MCF 10A (cell line): ENCODE measurements at places on chromosomes 11 and 22. TPM values are rescaled to one million over a fixed set of nuclear protein-coding genes. Genes with fewer than 3 reads are reported as not detected.

The MS4A15 gene
- total RNA-seq: not detected in 2 replicates

The PCSK7 gene
- total RNA-seq: 58.6 and 61.8 TPM in 2 replicates

GRCh38 chr11:75308116-75308515 lies 43.3 kb downstream of the ARRB1 start:
- DNase-seq: no peak

- DNase-seq: no peak
These were observed 71.2 kb upstream of the TP53AIP1 start for GRCh38 chr11:129013737-129014475.

GRCh38 chr11:6111673-6112072 lies 4.2 kb downstream of the OR56B4 start:
- no peak for DNase-seq

The GDPD5 gene
- total RNA-seq: 5.6 and 5.7 TPM in 2 replicates

The MB gene
- total RNA-seq: not detected in 2 replicates

- no peak for DNase-seq
These were observed 875 bp downstream of the TCP11L1 start for GRCh38 chr11:33040033-33040861.

- DNase-seq: peak; percentile 24
These were observed 42.7 kb downstream of the RTL6 start for GRCh38 chr22:44455151-44455962.

The MFNG gene
- 0.56 and 1.2 TPM in 2 replicates for total RNA-seq

The CABP4 gene
- total RNA-seq: not detected in 2 replicates

DNA sequence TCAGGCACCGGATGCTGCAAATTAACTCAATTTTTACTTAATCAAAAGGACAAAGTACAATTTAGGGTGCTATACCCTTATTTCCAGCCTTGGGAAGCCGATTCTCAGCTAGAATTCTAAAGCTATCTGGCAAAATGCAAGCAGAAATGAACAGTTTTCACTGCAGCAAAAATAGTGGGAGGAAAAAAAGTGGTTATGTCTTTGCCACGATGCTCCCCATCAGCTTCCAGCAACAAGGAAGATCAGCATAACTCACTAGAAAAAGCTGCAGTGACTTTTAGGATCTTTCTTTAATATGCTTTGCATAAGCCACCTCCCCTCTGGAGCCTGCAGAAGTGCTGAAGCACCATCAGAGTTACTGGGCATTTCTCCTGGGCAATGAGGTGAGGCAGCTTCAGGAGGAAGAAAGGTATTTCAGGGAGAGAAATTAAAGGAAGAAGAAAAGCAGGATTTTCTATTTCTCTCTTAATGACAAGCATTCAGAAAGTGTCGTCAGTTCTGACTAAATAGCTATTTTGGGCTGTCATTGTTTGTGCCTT lies 702.9 kb downstream of the DLG2 start:
- no peak for DNase-seq

DNA sequence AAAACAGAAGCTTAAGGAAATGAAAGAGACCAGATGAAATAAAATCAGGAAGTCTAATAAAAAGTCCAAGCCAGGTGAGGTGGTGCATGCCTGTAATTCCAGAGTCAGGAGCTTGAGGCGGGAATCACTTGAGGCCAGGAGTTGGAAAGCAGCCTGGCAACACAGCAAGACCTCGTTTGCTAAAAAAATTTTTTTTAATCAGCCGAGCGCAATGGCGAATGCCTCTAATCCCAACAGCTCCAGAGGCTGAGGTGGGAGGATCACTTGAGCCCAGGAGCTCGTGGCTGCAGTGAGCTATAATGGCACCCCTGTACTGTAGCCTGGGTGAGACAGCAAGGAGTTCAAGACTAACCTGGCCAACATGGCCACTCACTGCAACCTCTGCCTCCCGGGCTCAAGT lies 8.0 kb downstream of the RAB6A start:
- DNase-seq: peak; percentile 52

The HTR3B gene
- not detected in 2 replicates for total RNA-seq

GRCh38 chr22:50532824-50533796 lies 3.3 kb upstream of the TYMP start:
- no peak for DNase-seq

DNA sequence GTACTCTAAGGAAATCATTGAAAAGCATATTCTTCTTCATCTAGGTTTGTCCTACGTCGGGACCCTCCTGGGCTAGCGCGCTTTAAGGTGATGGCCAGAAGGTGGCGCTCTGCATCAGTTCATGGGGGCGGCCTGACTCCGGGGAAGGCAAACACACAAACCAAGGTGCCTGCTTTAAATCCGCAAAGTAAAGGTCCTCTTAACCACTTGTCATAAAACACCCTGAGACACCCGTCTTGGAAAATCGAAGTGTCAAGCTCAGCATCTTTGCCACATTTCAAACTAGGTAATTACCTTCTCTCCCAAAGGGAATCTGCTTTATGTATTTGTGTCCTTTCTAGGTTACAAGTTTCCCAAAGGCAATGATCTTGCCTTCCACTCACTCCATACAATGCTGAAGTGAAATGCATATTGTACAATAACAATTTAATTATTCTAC lies 33.9 kb downstream of the LMO2 start:
- DNase-seq: peak; percentile 80

DNA sequence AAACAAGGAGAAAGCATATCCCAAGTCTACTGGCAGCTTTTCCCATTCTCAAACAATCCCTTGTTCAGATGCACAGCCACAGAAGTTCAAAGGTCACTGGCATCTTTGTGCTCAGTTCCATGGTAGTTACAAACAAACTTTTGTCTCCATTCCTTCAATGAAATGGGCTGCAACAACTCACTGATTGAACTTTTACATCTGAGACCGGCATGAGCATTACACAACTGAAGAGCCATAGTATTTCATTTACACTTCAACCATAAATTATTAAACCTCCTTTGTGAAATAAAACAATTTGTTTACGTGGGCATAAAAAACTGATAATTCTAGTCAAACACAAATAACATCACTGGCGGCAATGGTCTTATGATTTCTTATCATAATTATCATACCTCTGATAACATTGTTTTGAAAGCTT lies 67.8 kb upstream of the ARHGAP32 start:
- no peak for DNase-seq

DNA sequence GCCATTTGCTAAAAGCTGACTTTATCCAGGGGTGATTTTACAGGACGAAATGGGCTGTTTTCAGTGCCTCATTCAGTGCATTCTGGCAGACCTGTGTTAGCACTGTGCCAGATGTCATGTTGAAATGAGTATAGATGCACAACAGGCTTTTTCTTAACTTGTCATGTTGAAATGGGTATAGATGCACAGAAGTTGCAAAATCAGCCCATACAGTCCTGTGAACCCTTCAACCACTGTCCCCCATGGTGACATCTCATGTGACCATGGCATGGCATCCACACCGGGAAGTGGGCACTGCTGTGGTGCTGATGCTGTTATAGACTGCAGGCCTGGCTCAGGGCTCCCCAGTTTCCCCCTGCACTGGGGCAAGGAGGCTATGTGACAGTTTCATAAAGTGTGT lies 2.5 kb downstream of the TALDO1 start:
- DNase-seq: no peak

DNA sequence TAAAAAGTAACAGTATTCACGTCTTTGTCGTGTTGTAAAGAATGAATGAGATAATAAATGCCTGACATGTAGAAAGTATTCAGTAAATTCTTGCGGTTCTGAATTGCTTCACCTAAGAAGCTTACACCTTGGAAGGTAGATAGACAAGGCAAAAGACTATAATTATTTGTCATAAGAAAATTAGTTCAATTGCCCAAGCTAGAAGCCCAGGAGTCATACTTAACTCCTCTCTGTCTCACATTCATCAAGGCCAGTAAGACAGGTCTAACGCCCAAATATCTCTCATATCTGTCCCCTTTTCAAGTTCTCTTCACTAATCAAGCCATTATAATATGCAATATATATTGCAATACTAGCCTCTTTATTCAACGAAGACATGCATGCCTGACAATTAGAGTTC lies 87.7 kb upstream of the AMOTL1 start:
- DNase-seq: no peak

The HARBI1 gene
- total RNA-seq: 6.8 and 8.5 TPM in 2 replicates

The PYGM gene
- 0.09 and 0.10 TPM in 2 replicates for total RNA-seq

DNA sequence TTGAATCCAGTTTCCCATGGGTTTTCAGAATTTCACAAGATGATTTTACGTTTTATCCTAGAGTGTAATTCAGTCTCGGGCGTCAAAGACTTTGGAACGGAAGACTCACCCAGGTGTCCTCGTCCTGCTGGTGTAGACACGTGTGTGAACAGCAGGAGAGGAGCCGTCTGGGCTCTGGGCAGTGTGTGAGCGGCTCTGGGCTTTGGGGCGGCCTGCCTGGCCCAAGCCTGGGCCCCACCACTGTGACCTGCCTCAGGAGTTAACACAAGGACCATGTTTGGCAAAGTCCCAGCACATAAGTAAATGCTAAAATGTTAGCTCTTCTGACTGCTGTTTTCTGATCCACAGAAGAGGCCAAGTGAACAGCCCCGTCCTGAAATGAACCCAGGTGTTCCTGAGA lies 1093.3 kb downstream of the BRD1 start:
- no peak for DNase-seq

- DNase-seq: no peak
These were observed 9.3 kb downstream of the SLC37A2 start for GRCh38 chr11:125072218-125072960.

The OR2AT4 gene
- total RNA-seq: not detected in 2 replicates

The BACE1-AS gene
- 6.9 and 8.8 TPM in 2 replicates for total RNA-seq

The ST14 gene
- total RNA-seq: 24.8 and 27.2 TPM in 2 replicates

The SMTNL1 gene
- total RNA-seq: not detected in 2 replicates

The TENM4 gene
- total RNA-seq: 5.0 and 9.9 TPM in 2 replicates

The APOA4 gene
- not detected in 2 replicates for total RNA-seq

The IRF7 gene
- total RNA-seq: 7.7 and 9.5 TPM in 2 replicates

GRCh38 chr11:100639140-100639539 lies 47.9 kb upstream of the ARHGAP42 start:
- DNase-seq: no peak

DNA sequence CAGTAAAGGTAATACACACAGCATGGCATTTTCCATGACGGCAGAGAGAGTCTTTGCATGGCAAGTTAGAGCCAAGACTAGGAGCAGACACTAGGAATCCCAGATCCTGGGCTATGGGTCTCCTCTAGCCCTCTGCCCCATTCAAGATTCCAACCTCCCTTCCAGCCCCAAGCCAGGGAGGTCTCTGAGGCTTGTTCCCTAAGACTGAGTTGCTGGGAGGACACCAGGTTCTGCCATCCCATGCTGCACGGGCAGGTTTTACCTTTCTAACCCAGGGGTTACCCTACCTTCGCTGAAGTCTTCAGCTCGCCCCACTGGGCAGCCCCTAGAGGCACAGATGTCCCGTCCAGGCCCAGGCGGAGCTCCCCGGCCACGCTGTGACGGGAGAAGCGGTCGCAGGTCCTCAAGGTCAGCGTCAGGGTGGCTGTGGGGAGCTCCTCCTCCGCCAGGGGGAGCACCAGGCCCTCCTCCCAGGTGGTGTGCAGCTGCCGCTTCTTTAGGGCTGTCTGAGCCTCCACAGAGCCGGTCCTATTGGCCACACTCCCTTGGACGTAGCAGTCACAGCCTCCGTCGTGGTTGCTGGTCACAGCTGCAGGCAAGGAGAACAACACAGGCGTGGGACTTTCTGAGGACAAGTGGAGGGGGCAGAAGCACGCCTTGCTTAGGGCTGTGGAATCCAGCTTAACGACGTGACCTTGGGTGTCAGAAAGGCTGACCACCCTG lies 33.8 kb downstream of the SYT13 start:
- peak; percentile 73 for DNase-seq

DNA sequence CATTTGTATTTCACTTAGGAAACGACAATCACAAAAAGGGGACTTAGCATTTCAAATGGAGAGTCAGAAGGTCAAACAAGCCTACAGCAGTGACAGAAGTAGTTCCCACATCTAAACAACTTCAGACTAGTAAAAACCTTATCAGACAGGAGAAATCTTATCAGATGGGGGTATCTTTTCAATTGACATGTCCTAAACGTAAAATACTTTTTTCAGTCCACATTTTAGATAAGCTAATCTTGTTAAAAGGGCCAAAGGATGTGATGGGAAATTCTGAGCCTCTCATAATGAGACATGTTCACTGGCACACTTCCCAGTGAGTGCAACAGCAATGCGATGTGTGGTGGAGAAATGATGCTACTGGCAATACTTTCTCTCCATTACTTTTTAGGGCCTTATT lies 2.4 kb downstream of the MAPK1 start:
- peak; percentile 72 for DNase-seq

DNA sequence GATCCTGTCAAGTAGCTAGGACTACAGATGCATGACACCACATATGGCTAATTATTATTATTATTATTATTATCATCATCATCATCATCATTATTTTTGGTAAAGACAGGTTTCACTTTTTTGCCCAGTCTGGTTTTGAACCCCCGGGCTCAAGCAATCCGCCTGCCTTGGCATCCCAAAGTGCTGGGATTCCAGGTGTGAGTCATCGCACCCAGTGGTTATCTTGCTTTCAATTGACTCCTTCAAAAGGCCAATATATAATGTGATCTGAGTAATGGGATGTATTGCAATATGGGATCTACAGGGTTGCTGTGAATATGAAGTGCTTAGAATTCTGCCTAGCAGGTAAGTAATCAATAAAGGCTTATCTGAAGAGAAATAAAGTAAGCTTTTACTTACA lies 221.2 kb downstream of the SBF2 start:
- DNase-seq: peak; percentile 24

The RNF215 gene
- 18.4 and 19.6 TPM in 2 replicates for total RNA-seq

DNA sequence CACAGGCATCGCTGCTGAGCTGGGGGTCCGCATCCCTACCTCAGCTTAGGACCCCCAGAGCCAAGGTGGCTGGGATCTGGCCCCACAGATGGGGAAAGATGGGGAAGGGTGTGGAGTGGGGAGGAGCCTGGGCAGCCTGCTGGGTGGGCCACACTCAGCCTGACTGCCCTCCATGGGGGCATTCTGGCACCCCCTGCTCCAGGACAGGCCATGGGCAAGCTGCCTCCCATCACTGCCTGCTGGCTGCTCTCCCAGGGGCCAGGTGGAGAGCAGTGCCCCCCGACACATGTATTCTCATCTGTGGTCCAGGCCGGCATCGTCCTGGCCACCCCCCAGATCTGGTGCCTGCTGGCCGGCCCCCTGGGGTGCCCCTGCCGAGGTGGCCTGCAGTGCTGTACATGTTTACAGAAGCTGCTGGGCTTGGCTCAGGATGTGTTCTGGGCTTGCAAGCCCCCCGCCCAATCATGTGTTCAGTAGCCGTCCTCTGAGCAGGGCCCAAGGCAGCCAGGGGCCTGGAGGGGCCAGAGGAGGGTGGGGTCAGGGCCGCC lies 7.8 kb upstream of the MYRF start:
- no peak for DNase-seq

- DNase-seq: no peak
These were observed 15.2 kb upstream of the P4HA3 start for GRCh38 chr11:74326665-74327064.

The MRGPRX4 gene
- not detected in 2 replicates for total RNA-seq
